ENCODE measurements at places on chromosomes 13 and 19. TPM values are rescaled to one million over a fixed set of nuclear protein-coding genes. Genes with fewer than 3 reads are reported as not detected.

Gene OR10H1
- total RNA-seq = not detected

DNA sequence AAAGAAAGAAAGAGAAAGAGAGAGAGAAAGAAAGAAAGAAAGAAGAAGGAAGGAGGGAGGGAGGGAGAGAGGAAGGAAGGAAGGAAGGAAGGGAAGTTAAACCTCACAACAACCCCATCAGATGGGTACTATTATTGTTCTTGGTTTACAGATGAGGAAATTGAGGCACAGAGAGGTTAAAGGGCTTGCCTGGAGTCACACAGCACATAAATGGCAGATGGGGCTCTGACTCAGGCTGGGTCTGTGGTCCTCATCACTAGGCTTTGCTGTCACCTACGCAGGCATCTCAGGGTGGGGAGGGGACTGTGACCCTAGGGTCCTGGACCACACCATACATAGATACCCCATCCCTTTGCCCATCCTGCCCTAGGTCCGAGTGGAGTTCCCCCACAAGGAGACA lies 36.3 kb downstream of the RDH8 start:
- DNase-seq = no peak

Gene ZIC2
- total RNA-seq = 1.3 TPM

DNA sequence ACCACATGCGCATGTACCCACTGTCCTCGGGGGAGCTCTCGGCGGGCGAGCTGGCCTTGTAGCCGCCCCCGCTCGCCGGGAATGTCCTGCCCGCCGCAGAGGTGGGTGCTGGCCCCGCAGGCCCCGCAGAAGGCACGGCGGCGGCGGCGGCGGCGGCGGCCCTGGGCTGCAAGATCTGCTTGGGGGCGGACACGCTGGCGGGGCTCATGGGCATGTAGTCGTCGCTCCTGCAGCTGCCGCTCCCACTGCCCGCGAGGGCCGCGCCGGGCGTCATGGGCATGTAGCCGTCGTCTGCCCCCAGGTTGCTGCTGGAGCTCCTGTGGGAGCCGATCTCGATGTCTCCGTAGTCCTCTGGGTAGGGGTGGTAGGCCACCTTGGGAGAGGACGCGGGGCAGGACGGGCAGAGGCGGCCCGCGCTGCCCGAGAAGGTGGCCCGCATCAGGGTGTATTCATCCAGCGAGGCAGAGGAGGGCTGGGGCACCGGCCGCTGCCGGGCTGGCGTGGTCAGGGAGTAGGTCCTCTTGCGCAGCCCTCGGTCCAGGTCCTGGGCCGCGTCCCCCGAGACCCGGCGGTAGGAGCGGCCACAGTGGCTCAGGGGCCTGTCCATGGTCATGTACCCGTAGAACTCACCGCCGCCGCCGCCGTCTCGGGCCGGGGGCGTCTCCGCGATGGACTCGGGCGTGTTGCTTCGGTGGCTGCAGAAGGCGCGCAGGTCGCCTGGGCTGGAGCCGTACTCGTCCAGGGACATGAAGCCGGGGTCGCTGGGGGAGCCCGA lies 2.4 kb downstream of the IRS2 start:
- no peak for DNase-seq

Gene NCCRP1
- 0.39 TPM for total RNA-seq

- no peak for DNase-seq
Measured at GRCh38 chr19:58352760-58353671, at the start of gene A1BG. Gene A1BG, minus strand, starts transcription at chr19:58353492. Its CDS starts 55 bp downstream, at chr19:58353437.

Gene PALM
- 16.1 TPM for total RNA-seq

DNA sequence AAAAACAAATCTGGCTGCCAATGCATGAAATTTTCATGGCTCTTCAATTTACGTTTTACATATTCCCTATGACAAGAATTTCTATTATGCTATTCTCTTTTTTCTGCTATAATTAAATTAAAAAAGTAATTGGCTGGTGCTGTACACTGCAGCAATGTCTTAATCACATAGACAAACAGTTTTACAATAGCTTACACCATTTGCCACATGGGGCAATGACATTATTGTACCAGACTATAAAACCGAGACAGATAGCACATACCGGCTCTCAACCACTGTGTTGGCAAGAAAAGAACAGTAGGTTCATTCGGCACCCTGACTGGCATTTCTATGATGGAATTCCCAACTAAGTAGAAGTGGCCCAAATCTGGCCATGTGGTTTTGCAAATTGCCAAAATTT lies 67.7 kb downstream of the DACH1 start:
- DNase-seq = no peak

DNA sequence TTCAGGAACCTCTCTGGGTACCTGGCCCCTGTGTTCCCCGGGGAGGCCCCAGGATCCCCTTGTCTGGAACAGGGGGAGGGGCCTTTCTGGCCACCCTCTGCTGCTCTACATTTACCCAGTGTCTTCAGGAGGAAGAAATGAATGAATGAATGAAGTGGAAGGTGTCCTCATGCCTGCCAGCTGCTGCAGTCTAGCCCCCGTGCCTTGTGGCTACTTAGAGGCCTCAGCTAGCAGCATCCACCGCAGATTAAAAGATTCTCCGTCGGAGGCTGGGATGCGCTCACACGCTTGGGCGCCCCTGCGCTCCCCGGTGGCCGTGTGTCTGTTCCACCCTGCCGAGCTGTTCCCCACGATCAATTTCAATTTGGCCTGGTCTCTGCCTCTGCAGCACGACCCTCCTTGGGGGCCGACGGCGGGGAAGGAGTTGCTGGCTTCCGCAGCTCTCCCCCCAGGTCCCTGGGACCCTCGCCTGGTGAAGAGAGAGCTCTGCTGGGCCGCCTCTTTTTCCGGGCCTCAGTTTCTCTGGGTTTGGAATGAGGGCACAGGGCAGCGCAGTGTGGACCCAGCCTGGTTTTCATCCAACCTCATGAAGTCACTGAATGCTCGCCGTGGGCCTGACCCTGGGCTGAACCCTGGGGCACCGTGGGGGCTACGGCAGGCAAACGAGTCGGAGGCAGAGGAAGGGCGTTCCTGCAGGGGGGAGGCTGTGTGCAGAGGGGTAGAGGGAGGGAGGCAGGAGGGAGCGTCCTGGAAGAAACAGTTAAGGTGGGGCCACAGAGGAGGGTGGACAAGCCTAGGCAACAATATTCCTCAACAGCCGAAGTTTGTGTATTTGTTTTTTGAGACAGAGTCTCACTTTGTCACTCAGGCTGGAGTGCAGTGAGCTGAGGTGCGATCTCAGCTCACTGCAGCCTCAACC lies 28.3 kb downstream of the EFNA2 start:
- DNase-seq = no peak

GRCh38 chr19:3097442-3097871 lies 3.3 kb downstream of the GNA11 start:
- no peak for DNase-seq

- DNase-seq = no peak
Measured at GRCh38 chr19:815079-815774, 6.5 kb downstream of the PLPPR3 start.

All from Caco-2 (cell line).